ENCODE measurements at places on chromosomes 7 and 10.

GRCh38 chr7:46853451-46853850 is 728.5 kb downstream of the TNS3 start:
- no peak for DNase-seq

DNA sequence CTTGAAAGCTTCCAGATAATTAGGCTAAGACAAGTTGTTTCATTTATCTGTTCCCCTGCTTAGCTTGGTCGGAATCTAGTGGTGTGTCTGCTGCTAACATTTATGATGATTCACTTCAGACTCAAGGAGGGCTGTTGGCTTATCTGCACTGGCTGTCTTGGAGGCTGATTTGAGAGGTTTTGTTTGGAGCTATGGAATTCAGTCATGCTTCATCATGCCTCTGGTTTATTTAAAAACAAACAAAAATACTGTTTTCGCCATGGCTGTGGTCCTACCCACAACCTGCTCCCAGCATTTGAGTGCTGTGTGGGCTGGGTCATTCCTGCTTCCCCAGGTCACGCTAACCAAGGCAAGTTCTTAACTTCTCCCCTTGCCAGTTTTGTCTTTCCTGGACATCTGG is 11.7 kb upstream of the ARPC1B start:
- no peak for DNase-seq

GRCh38 chr7:130649004-130649790 is 19.4 kb downstream of the COPG2 start:
- DNase-seq: no peak

DNA sequence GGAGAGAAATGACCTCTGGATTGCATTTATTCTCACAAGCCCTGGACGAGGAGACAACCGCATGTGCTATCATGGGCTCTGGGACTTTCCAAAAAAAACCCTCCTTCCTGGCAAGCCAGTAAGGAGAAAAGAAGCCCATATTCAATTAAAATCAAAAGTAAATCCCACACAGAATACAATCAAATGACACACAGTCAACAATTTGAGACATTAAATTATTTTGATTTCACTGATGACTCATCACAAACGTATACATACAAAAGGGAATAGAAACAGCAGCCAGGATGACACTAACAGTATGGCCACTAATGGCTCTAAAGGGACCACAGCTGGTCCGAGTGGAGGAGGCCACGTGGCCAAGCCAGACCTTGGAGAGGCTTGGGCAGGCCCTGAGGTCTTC is 24.9 kb downstream of the LRRC20 start:
- DNase-seq: no peak

DNA sequence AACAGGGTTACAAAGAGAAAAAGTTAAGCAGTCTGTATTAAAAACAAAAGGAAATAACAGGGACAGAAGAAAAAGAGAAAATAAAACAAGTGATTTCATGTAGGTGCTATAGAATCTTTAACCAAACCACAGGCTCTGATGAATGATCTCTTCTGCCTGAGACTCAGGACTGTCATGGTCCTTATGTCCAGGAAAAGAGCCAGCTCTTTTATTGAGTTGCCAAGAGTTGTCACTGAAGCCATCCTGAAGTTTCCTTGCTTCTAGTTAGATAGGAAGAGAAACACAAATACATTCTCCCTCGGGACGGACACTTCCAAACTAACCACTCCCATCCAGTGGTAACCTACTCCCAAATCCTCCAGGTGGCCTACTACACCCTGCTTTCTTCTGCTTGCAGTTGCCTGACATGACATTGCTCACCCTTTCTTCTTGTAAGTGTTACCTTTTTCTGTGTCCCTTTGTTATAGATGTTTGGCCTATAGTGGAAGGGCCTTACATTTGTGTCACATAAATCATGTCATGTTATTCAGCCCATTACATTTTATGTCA is 346.7 kb downstream of the NRG3 start:
- DNase-seq: no peak
